ENCODE measurements at places on chromosomes 13 and 19. TPM values are rescaled to one million over a fixed set of nuclear protein-coding genes. Genes with fewer than 3 reads are reported as not detected.

The KLK2 gene
- total RNA-seq: not detected

The IGSF23 gene
- not detected for total RNA-seq

The CYP2F1 gene
- total RNA-seq: not detected

The AZU1 gene
- total RNA-seq: not detected

The DCT gene
- total RNA-seq: not detected

The COX6B2 gene
- total RNA-seq: not detected

Measured in endothelial cell of umbilical vein (primary cell).